ENCODE measurements at places on chromosomes 11 and 22.

- no peak overlapping the region for H3K27ac ChIP-seq
- H3K4me1 ChIP-seq, result no peaks in the 10 kb centered on the region
- H3K4me3 ChIP-seq, result no peak overlapping the region
- no peaks in the 10 kb centered on the region for H3K36me3 ChIP-seq
- peaks cover 10% of the 10 kb centered on the region for H3K27me3 ChIP-seq
These were observed 126.6 kb downstream of the DSCAML1 start for GRCh38 chr11:117670443-117670842.

- no peak overlapping the region for H3K4me3 ChIP-seq
- H3K27me3 ChIP-seq, result no peaks in the 10 kb centered on the region
- peak; percentile 51 for DNase-seq
- H3K4me1 ChIP-seq, result peaks cover 7% of the 10 kb centered on the region
These were observed 76.6 kb downstream of the HIPK3 start for GRCh38 chr11:33333816-33334215.

DNA sequence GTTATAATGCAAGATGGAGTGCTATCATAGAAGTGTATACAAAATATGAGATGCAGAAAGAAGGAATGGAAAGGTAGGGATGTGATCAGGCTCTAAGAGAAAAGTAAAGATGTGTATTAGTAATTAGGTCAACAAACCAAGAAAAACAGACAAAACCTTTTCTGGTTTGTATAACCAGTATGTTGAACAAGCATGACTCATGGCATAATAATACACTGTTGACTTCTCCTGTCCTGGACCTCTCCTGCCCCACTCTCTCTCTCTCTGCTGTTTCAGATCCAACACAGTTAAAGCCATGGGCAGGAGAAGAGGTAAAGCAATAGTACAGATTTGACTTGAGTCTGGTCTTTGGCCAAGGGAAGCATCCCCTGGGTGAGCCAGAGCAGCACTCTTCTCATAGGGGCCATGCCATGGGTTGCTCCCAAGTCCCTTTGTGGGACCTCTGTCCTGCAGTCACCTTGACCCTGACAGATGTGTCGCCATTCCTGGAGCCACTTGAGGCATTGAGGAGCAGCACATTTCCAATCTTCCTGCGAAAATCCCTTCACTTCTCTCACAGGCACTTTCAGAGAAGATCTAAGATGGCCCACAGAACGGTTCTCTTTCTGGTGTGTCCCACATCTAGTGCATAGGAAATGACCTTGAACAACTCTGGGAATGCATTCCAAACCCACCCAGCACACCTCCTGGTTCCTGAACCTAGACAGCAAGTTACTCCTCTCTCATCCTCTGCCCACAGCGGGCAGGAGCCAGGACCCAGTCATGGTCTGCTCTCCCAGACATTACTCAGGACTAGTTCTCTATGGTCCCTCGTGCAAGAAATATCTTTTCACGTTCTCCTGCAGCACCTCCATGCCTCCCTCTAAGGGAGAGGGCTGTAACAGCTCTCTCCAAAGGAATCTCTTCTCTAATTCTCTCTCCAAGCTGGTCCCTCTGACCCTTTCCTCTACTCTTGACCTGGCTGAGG lies 58.2 kb upstream of the PRSS23 start:
- H3K27ac ChIP-seq, result no peak overlapping the region
- H3K36me3 ChIP-seq, result no peaks in the 10 kb centered on the region
- peaks cover 6% of the 10 kb centered on the region for H3K4me1 ChIP-seq
- no peak for DNase-seq
- H3K27me3 ChIP-seq, result no peaks in the 10 kb centered on the region

GRCh38 chr11:98679673-98680072 lies 341.1 kb upstream of the CNTN5 start:
- no peaks in the 10 kb centered on the region for H3K36me3 ChIP-seq
- no peaks in the 10 kb centered on the region for H3K27me3 ChIP-seq

- H3K27me3 ChIP-seq, result no peaks in the 10 kb centered on the region
- H3K4me1 ChIP-seq, result no peaks in the 10 kb centered on the region
- H3K27ac ChIP-seq, result no peak overlapping the region
- no peak for DNase-seq
These were observed 10.4 kb downstream of the OR52E6 start for GRCh38 chr11:5831196-5831829.

- no peak overlapping the region for H3K4me3 ChIP-seq
- peaks cover 32% of the 10 kb centered on the region for H3K4me1 ChIP-seq
- no peaks in the 10 kb centered on the region for H3K27me3 ChIP-seq
- H3K27ac ChIP-seq, result no peak overlapping the region
These were observed 33.4 kb upstream of the WNT7B start for GRCh38 chr22:46010207-46010867.

DNA sequence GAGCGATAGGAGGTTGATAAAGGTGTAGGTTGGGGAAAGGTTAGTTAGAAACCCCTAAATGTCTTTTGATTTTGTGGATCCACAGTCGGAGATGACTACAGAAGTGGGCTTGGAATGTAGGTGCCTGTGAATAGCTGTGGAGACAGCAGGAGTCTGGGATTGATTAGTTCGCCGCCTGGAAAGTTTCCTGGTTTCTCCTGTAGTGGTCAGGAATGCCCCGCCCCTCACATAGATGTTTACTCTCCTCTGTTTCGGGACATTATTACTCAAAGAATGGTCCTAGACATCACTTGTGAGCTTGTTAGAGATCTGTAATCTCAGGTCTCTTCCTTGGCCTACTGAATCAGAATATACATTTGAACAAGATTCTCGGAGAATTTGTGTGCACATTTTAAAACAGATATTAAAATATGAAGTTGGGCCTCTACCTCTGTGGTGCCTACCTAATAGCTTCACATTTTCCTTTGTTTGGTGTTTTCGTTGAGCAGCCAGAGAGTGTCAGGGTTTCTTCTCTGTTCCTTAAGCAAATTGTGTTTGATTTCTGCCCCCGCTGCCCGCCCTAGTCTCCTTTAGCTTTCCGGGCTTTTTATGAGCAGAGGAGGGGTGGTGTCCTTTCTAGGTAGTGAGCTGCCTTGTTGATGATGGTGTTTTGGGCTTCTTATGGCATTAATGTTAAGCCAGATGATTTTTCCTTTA lies 89.4 kb downstream of the PPP6R3 start:
- H3K4me3 ChIP-seq, result peak overlapping the region; percentile 42
- peak overlapping the region; percentile 79 for H3K27ac ChIP-seq
- peak; percentile 11 for DNase-seq
- H3K36me3 ChIP-seq, result peaks cover 46% of the 10 kb centered on the region

DNA sequence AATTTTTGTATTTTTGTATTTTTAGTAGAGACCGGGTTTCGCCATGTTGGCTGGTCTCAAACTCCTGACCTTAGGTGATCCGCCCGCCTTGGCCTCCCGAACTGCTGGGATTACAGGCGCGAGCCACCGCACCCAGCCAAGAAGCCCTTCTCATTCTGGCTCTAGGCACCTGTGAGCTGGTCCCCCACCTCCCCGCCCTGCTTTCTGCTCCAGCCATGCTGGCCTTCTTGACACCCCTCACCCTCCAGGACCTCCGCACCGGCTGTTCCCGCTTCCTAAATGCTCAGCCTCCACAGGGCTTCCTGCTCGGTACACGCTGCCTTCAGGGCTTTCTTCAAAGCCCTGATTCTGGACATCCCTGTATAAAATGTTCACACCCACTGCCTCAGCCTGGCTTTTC lies 5.5 kb upstream of the FXYD2 start:
- H3K27me3 ChIP-seq, result no peaks in the 10 kb centered on the region
- no peak for DNase-seq
- H3K4me1 ChIP-seq, result no peaks in the 10 kb centered on the region
- H3K36me3 ChIP-seq, result no peaks in the 10 kb centered on the region
- H3K27ac ChIP-seq, result no peak overlapping the region

GRCh38 chr22:21970800-21971617 lies 11.6 kb downstream of the TOP3B start:
- H3K27ac ChIP-seq, result no peak overlapping the region
- no peak for DNase-seq
- no peak overlapping the region for H3K4me3 ChIP-seq
- peaks cover 91% of the 10 kb centered on the region for H3K36me3 ChIP-seq

GRCh38 chr11:61963016-61963281 lies 4.5 kb downstream of the FTH1 start:
- no peaks in the 10 kb centered on the region for H3K27me3 ChIP-seq
- H3K27ac ChIP-seq, result peak overlapping the region; percentile 61
- H3K4me1 ChIP-seq, result peaks cover 55% of the 10 kb centered on the region
- no peak overlapping the region for H3K4me3 ChIP-seq

- DNase-seq, result peak; percentile 49
- H3K27me3 ChIP-seq, result peaks cover 11% of the 10 kb centered on the region
- H3K27ac ChIP-seq, result no peak overlapping the region
- H3K4me3 ChIP-seq, result no peak overlapping the region
- no peaks in the 10 kb centered on the region for H3K36me3 ChIP-seq
- peaks cover 7% of the 10 kb centered on the region for H3K4me1 ChIP-seq
These were observed 92.5 kb downstream of the WNT7B start for GRCh38 chr22:45884201-45885062.

- peaks cover 64% of the 10 kb centered on the region for H3K27me3 ChIP-seq
- no peak for DNase-seq
- no peaks in the 10 kb centered on the region for H3K36me3 ChIP-seq
- no peak overlapping the region for H3K4me3 ChIP-seq
- H3K4me1 ChIP-seq, result no peaks in the 10 kb centered on the region
- no peak overlapping the region for H3K27ac ChIP-seq
These were observed 4.7 kb downstream of the PDE2A start for GRCh38 chr11:72669527-72669926.

DNA sequence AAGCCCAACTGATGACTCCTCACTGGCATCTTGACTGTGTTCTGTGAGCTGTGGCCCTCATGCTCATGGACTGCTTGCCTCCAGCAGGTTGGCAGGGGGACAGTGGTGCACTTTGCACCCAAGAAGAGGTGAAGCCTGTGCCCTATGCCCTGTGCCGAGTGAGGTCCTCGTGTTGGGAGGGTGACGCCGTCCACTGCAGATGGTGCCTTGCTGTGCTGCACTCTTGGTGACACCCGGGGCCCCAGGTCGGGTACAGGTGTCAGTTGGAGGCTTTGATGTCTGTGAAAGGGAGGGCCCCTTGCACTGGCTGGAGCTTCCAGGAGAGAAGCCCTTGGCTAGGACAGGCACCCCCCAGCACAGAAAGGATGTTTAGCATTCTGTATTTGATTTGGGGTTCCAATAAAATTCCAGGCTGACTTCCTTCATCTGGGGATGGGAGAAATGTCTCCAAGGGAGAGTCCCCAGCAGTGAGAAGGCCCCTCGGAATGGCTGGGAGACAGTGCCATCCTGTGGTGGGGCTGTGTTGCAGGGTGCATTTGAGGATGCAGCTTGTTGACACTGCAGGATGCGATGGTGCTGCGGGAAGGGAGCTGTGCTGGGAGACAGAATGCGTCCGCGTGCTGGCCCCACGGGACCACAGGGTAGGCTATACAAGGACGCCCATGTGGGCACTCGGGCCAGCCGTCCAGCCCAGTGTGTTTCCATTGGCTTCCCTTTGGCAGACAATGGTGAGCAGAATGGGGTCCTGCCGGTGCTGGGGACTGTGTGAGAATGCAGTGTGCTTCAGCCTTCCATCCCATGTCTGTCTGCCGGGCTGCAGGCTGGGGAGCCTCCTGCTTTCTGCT lies 2.5 kb upstream of the ZDHHC8 start:
- peak overlapping the region; percentile 9 for H3K27ac ChIP-seq
- no peaks in the 10 kb centered on the region for H3K27me3 ChIP-seq
- DNase-seq, result no peak
- H3K4me3 ChIP-seq, result no peak overlapping the region
- H3K4me1 ChIP-seq, result peaks cover 25% of the 10 kb centered on the region
- H3K36me3 ChIP-seq, result peaks cover 6% of the 10 kb centered on the region

DNA sequence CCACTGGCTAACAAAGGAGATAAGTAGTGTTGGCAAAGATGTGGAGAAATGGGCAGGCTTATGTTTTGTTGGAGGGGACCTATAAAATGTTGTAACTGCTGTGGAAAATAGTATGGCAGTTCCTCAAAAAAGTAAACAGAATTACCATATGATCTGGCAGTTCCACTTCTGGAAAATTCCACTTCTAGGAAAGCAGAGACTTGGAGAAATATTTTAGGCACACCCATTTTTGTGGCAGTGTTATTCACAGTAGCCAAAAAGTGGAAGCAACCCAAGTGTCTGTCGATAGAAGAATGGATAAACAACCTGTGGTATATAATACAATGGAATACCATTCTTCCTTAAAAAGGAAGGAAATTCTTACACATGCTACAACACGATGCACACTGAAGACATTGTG lies 57.0 kb upstream of the ADORA2A start:
- no peaks in the 10 kb centered on the region for H3K4me1 ChIP-seq
- H3K27me3 ChIP-seq, result no peaks in the 10 kb centered on the region
- H3K4me3 ChIP-seq, result no peak overlapping the region

DNA sequence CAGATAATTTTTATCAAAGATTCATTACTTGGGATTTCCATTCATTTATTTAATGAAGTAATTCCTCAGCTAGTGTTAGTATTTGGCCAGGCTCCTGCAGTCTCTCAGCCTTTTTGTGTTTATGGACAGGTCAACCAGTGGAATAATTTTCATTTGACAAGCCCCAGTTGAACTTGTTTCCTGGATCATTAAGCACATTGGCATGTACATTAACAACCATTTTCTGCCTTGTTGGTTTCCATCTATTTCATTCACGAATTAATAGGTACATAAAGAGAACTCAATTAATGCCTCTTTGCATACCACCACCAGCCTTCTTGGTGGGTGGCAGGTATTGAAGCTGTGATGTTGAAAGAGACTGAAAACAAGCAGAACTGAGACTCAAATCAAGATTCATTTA lies 745.2 kb downstream of the KCNA4 start:
- no peaks in the 10 kb centered on the region for H3K36me3 ChIP-seq
- H3K4me1 ChIP-seq, result no peaks in the 10 kb centered on the region
- H3K27ac ChIP-seq, result no peak overlapping the region
- no peak for DNase-seq
- H3K27me3 ChIP-seq, result no peaks in the 10 kb centered on the region

- H3K27me3 ChIP-seq, result no peaks in the 10 kb centered on the region
- DNase-seq, result no peak
- no peaks in the 10 kb centered on the region for H3K36me3 ChIP-seq
- H3K4me3 ChIP-seq, result no peak overlapping the region
- peaks cover 8% of the 10 kb centered on the region for H3K4me1 ChIP-seq
These were observed 7.3 kb downstream of the KRTAP5-9 start for GRCh38 chr11:71555508-71555907.

DNA sequence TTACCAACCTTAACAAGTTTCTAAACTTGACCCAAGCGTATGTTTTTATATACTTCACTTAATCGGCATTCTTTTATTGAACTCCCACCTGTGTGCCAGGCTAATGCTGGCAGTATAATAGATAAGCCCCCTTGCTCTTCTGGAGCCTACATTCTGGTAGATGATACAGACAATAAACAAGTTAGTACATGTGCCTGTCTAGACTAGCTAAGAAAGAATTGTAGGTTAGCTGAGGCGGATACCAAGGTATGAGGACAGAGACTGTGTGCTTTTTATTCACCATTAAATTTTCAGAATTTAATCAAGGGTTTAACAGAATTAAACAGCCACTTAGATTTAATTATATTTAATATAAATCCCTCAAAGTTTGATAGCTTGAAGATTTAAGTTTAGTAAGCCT lies 45.7 kb downstream of the TTC17 start:
- H3K27me3 ChIP-seq, result no peaks in the 10 kb centered on the region
- peaks cover 32% of the 10 kb centered on the region for H3K36me3 ChIP-seq
- no peak overlapping the region for H3K4me3 ChIP-seq
- no peaks in the 10 kb centered on the region for H3K4me1 ChIP-seq
- no peak overlapping the region for H3K27ac ChIP-seq
- DNase-seq, result no peak
